ENCODE measurements at places on chromosomes 7 and 10.

- no peak for DNase-seq
Measured at GRCh38 chr10:59093461-59093860, 83.0 kb upstream of the PHYHIPL start.

GRCh38 chr10:66180581-66181318 is 745.1 kb upstream of the LRRTM3 start:
- peak; percentile 28 for DNase-seq

DNA sequence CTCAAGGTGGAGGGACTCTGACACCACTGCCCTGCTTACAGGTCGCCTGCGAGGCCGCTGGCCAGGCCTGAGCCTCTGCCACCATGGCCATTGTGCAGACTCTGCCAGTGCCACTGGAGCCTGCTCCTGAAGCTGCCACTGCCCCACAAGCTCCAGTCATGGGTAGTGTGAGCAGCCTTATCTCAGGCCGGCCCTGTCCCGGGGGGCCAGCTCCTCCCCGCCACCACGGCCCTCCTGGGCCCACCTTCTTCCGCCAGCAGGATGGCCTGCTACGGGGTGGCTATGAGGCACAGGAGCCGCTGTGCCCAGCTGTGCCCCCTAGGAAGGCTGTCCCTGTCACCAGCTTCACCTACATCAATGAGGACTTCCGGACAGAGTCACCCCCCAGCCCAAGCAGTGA is 2.8 kb downstream of the LZTS2 start:
- DNase-seq, result no peak

GRCh38 chr7:157502701-157503111 is 165.9 kb downstream of the DNAJB6 start:
- DNase-seq, result no peak

DNA sequence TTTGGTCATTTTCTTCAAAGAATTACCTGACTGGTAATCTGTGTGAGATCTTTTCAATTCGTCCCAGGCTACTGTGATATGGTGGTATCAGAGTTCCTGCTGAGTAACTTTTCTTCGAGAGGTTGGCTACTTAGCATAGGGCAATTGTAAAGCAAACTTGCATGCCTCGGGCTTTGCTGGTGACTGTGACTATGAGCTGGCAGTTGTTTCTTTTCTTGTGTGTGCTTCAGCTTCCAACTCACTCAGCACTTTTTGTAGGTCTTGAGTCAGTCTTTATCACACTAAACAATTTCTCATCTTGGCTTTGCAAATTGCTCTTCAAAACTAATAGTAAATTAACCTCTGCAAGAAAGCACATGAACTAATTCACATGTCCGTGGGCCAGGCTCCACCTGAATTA is 44.3 kb downstream of the PRR15 start:
- no peak for DNase-seq

GRCh38 chr10:59887972-59888640 is 18.2 kb downstream of the CCDC6 start:
- DNase-seq, result no peak

- DNase-seq, result no peak
Measured at GRCh38 chr10:6689036-6689435, 109.0 kb upstream of the PRKCQ start.

GRCh38 chr10:99403674-99404073 is 26.8 kb downstream of the GOT1 start:
- no peak for DNase-seq

- DNase-seq, result no peak
Measured at GRCh38 chr10:116158036-116158435, 115.0 kb downstream of the GFRA1 start.

DNA sequence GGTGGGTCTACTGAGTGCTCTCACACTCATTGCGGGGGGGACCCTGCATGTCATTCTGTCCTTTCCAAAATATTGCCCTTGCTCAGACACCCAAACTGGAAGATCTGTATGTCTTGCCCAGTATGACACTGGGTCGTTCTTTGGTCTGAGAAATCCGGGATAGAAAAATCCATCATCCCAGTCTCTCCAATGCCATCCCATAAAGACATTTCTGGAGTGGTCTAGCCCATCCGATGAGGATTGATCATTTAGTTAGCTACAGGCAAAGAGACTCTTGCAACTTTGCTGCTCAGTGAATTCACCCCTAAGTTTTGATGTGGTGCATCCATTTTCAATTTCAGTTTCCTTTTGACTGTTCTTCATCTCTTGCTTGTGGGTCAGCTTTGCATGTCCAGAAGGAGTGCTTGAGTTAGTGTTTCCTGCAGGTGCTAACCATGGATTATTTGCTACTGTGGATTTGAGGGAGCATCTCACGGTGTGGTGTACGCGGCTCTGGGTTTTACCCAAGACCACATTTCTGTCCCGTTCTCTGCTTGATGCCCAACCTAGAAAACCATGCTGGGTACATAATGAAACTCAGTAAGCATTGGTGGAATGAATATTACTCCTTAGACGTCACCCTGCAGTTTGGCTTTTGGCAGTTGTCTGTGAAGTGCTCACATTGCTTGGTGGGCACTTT is 247.0 kb upstream of the MKI67 start:
- DNase-seq, result no peak

DNA sequence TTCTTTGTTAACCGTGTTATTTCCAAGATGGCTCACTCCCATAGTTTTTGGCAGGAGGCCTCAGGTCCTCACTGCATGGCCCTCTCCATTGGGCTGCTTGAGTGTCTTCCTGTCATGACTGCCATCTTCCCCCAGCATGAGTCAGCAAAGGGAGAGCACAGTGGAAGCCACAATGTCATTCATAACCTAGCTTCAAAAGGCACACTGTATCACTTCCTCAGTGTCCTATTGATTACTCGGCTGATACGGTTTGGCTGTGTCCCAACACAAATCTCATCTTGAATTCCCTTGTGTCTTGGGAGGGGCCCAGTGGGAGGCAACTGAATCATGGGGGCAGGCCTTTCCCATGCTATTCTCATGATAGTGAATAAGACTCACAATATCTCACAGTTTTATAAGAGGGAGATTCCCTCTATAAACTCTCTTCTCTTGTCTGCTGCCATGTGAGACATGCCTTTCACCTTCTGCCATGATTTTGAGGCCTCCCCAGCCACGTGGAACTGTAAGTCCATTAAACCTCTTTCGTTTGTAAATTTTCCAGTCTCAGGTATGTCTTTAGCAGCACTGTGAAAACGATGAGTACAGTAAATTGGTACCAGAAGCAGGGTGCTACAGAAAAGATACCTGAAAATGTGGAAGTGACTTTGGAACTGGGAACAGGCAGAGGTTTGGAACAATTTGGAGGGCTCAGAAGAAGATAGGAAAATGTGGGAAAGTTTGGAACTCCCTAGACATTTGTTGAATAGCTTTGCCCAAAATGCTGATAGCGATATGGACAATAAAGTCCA is 106.5 kb downstream of the PRLHR start:
- no peak for DNase-seq

DNA sequence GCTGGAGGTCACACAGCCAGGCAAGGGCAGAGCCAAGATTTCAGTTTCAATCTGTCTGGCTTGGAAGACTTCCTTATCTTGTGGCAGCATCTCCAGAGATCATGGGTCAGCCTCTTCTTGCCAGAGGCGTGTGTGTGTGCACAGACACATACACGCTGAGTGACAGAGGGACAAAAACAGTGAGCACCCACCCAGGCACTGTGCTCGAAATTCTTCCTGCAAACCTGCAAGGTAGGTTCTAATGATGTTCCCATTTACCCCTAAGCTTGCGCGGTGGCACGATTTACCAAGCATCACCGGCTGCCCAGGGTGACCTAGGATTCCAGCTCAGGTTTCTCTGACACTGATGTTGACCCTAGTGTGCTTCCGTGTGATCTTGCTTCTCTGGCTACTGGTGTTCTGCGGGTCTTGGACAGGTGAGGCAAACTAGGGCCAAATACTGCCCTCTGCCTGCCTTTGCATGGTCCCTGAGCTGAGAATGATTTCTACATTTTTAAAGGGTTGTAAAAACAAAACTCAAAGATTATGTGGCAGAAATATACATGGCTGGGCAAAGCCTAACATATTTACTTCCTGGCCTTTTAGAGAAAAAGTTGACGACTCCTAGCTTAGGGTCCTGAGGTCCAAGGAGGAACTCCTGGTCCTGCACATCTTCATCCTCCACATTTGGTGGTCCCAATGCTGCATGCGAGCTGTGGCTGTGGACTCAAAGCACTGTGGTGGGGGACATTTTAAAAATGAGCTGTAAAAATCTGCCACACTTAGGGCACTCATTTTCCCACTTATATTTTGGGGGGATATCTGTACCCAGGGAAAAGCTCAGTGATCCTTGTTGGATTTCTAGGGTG is 268.5 kb downstream of the RPS24 start:
- DNase-seq, result peak; percentile 9

GRCh38 chr10:62268027-62268398 is 631 bp downstream of the RTKN2 start:
- DNase-seq, result peak; percentile 29

GRCh38 chr7:137577184-137577583 is 233.7 kb upstream of the PTN start:
- no peak for DNase-seq

DNA sequence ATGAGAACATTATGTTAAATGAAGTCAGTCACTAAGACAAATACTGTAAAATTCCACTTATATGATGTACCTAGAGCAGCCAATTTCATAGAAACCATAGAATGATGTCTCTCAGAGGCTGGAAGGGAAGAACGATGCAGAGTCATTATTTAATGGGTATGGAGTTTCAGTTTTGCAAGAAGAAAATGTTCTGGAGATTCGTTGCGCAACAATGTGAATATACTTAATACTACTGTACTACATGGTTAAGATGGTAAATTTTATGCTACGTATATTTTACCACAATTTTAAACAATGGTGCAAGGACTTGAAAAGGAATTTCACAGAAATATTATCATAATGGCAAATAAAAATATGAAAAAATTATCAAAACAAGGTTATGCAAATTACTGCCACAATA is 972.6 kb downstream of the KCNMA1 start:
- no peak for DNase-seq

- peak; percentile 94 for DNase-seq
Measured at GRCh38 chr7:94823947-94824346, 83.4 kb upstream of the PPP1R9A start.

DNA sequence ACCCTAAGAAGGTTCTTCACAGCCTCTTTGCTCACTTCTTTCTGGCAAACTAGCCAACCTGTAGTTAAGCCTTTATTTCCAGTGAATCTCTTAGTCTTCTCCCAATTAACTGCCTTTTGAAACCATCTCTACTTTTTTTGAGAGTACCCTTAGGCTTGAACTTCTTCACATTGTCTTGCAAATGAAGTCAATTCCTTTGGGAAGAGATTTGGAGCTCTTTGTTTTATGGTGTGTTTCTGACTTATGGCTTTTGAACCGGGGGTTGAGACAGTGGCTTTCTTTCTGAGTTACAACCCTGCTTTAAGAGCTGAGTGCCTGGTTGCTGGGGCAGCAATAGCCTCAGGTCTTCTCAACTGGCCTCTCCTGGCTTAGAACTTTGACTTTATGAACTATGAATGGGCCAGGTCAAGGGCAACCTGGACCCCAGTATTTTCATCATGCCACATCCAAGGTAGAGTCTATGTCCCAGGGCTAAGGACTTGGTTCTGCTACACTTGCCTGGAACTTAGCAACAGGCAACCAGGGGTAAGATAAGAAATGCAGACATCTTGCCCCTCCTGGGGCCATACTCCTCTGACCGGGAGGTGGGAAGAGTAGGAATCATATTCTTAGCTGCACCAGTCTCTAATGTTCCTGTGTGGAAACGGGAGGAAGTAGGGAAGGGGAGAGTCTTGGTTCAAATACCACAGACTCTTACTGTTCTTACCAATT is 53.0 kb downstream of the SP4 start:
- DNase-seq, result no peak

GRCh38 chr10:119246862-119247549 is 39.6 kb downstream of the GRK5 start:
- no peak for DNase-seq

All from SW480 (cell line).